ENCODE measurements at places on chromosomes 2 and 18.

- peak; percentile 80 for DNase-seq
Measured at GRCh38 chr2:135960656-135961551, 24.5 kb downstream of the DARS1 start.

- no peak for DNase-seq
Measured at GRCh38 chr2:155350783-155351580, 652.5 kb downstream of the KCNJ3 start.

GRCh38 chr2:226607379-226607778 lies 192.2 kb downstream of the IRS1 start:
- DNase-seq = peak; percentile 94

GRCh38 chr2:148298196-148298595 lies 277.3 kb downstream of the MBD5 start:
- DNase-seq = peak; percentile 26

- DNase-seq = no peak
Measured at GRCh38 chr2:159155320-159155719, 131.2 kb downstream of the WDSUB1 start.

DNA sequence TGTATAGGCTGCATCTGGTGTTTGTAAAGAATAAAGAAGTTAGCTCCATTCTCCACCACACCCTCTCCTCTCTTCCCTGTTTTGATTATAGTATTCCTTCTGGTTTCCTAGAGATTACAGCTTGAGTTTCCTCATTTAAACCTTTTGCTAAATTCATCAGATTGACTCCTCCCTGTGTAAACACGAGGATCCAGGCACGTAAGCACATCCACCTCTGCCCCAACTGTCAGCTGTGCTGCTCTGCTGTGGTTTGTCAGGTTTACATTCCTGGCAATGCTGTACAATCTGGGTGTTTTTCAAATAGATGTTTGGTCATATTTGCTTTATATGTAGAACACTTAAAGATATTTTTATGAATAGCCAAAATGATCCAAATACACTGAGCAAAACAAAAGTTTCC lies 302.8 kb downstream of the PTGR3 start:
- peak; percentile 3 for DNase-seq

GRCh38 chr2:164922134-164922533 lies 33.2 kb downstream of the SLC38A11 start:
- no peak for DNase-seq

DNA sequence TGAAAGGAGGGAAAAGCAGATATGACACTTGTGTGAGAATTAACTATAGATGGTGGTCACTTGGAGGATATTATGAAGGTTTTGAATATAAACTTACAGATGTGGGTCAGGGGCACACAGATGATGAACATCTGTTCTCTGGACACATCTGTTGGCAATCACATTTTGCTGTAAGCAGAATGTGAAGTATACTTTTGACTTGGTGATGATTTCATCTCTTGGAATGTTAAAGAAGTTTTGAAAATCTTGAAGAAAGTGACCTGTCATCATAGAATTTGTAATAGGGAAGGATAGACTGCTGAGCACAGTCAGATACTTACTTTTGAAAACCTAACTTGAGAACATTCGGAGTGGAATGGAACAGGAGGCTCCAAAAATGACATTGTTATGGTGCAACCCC lies 40.2 kb downstream of the PIKFYVE start:
- DNase-seq = peak; percentile 21

GRCh38 chr2:239500574-239501550 lies 100.0 kb upstream of the HDAC4 start:
- no peak for DNase-seq

GRCh38 chr2:74201596-74201995 lies 3.2 kb downstream of the MTHFD2 start:
- peak; percentile 20 for DNase-seq

DNA sequence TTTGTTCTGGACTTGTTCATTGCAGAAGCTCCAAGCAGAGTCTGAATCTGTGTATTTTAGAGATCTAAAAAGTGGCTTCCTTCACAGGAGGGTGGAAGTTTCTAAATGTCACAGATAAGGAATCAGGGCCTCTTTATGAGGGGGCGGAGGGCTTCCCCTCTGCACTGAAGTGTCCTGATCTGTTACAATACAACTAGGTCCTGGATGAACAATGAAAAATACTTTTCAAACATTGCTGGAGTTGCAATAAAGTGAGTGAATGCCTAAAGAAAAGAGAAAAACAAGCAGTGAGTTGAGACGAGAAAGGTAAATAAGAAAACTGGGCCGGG lies 179.3 kb upstream of the HDAC4 start:
- DNase-seq = no peak

GRCh38 chr18:62558015-62558663 lies 35.3 kb downstream of the ZCCHC2 start:
- DNase-seq = no peak

GRCh38 chr2:105034170-105034569 lies 3.7 kb upstream of the MRPS9 start:
- no peak for DNase-seq

DNA sequence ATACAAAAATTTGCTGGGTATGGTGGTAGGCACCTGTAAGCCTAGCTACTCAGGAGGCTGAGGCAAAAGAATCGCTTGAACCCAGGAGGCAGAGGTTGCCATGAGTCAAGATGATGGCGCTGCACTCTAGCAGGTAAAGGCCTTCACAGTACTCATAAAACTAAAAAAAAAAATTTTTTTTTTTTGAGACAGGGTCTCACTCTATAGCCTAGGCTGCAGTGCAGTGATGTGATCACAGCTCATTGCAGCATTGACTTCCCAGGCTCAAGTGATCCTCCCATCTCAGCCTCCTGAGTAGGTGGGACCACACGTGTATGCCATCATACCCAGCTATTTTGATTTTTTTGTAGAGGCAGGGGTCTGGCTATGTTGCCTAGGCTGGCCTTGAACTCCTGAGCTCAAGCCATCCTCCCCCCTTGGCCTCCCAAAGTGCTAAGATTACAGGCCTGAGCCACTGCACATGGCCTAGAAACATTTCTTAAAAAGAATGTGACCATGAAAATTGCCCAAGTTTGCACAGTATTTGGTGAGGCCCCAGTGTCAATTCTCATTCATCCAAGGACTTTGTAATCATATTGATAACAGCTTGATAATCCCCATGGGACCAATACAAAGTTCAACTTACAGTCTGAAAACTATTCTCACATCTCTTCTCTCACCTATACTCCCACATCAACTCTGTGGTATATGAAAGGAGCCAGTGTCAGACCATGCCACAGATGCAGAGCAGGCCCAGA lies 64.2 kb upstream of the MYCN start:
- no peak for DNase-seq

DNA sequence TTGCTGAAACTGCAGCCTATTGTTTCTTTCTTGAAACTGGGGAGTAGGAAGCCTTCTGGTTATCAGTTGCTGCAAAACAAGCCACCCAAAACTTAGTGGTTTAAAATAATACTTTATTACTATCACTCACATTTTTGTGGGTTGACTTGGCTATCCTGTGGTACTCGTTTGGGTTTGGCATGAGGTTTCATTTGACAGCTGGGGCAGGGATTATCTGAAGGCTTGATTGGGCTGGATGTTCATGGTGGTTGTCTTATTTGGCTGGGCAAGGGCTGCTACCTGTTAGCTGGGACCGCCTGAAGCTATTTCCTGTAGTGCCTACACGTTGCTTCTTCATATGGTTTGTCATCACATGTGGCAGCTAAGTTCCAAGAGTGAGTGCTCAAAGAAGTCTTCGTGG lies 122.3 kb downstream of the PLCL1 start:
- peak; percentile 29 for DNase-seq

- DNase-seq = no peak
Measured at GRCh38 chr2:963876-964275, 13.2 kb downstream of the SNTG2 start.

DNA sequence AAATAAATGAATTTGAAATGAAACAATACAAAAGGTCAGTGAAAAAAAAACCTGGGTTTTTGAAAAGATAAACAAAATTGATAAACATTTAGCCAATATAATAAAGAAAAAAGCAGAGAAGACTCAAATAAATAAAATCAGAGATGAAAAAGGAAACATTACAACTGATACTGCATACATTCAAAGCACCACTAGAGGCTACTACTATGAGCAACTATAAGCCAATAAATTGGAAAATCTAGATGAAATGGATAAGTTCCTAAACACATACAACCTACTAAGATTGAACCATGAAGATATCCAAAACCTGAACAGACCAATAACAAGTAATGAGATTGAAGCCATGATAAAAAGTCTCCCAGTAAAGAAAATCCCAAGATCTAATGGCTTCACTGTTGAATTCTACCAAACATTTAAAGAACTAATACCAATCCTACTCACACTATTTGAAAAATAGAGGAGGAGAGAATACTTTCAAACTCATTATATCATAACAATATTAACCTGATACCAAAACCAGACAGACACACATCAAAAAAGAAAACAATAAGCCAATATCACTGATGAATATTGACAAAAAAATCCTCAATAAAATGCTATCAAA lies 80.8 kb upstream of the CERS6 start:
- DNase-seq = no peak

DNA sequence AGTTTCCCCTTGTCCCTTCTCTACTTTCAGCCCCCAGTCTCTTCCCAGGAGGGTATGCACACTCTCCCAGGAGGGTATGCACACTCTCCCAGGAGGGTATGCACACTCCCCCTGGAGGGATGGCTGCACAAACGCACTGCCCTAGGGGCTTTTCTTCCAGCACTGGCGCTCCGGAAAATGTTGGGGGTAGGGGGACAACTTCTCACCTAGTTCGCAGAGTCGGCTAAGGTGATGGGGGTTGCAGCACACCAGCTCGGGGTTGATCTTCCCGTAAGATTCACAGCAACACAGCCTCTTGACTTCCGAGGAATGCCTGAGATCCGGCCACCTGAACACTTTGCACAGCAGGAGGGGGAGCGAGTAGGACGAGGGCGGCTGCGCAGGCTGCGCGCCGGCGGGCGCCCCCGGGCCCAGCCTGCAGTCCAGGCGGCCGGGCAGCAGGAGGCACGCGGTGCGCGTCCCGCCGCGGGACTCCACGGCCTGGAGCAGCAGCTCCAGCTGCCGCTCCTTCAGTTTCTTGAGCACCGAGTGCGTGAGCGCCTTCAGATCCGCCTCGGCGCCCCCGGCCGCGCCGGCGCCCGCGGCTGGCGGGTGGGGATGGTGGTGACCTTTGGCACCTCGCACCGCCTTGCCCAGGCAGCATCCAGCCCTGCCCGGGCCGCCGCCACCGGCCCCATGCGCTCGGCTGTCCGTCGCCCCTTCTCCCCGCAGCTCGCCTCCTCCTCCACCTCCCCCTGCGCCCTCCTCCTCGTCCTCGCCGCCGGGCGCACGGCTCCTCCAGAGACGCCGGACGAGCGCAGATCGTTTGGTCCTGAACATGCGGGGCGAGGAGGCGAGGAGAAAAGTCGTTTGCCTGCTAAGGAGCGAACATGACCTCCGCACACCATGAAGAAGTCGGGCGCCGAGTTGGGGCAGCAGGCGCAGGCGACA lies 894 bp downstream of the SMAD7 start:
- DNase-seq = no peak

- DNase-seq = peak; percentile 80
Measured at GRCh38 chr2:239225871-239226561, 174.8 kb downstream of the HDAC4 start.

- peak; percentile 47 for DNase-seq
Measured at GRCh38 chr2:42196403-42197267, 27.5 kb downstream of the EML4 start.

- DNase-seq = no peak
Measured at GRCh38 chr2:6937157-6937556, 19.9 kb downstream of the RNF144A start.

GRCh38 chr2:143128681-143129580 lies at the start of gene ARHGAP15:
ARHGAP15 (plus strand) TSS chr2:143129419.
- DNase-seq = no peak

GRCh38 chr18:34281290-34281689 lies 56.6 kb upstream of the NOL4 start:
- DNase-seq = no peak

DNA sequence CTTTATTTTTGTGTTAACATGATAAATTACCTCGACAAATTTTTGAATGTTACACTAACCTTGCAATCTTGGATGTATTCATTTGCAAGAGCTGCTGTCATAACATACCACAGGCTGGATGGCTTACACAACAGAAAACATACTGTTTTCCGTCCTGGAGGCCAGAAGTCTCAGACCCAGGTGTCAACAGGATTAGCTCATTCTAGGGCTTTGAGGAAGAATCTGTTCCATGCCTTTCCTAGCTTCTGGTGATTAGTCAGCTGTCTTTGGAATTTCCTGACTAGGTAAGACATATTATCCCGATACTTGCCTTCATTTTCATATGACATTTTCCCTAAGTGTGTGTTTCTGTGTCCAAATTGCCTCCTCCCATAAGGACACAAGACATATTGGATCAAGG lies 188.6 kb upstream of the CDH19 start:
- peak; percentile 73 for DNase-seq

GRCh38 chr18:63936156-63936931 lies 12.8 kb upstream of the HMSD start:
- peak; percentile 38 for DNase-seq

DNA sequence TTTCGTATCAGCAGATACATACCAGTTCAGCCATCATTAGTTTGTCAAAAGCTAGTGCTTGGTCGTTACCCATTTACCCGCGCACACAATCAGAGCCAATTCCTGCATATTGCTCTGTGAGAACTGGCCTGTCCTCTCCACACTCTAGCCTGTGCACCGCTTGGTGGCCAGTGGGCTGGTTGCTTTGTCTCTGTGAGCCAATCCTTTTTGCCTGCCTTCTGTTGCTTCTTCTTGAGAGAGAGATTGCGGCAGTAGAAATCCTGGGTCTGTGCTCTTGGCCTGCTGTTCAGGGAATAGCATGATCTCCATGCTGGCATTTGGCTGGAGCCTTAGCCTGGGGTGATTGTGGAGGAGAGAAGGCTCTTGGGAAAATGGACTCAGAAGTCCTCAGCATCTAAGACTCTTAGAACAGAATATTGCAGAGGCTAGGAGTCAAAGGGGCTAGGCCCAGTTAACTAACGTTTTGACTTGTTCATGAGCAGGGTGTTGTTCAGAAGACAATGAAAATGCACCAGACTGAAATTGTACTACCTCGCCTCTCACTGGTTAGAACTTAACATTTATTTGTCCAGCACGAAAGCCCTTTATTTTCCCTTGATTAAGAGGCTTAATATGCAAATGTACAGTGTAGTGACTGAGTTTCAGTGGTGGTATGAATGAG lies 37.1 kb downstream of the MAP4K4 start:
- DNase-seq = no peak
